ENCODE measurements at places on chromosomes 12 and 14.

- no peak for DNase-seq
Observed at GRCh38 chr12:10027311-10027710, 3.2 kb upstream of the CLEC9A start.

- no peak for DNase-seq
Observed at GRCh38 chr14:24053548-24054323, 1.9 kb downstream of the CARMIL3 start.

DNA sequence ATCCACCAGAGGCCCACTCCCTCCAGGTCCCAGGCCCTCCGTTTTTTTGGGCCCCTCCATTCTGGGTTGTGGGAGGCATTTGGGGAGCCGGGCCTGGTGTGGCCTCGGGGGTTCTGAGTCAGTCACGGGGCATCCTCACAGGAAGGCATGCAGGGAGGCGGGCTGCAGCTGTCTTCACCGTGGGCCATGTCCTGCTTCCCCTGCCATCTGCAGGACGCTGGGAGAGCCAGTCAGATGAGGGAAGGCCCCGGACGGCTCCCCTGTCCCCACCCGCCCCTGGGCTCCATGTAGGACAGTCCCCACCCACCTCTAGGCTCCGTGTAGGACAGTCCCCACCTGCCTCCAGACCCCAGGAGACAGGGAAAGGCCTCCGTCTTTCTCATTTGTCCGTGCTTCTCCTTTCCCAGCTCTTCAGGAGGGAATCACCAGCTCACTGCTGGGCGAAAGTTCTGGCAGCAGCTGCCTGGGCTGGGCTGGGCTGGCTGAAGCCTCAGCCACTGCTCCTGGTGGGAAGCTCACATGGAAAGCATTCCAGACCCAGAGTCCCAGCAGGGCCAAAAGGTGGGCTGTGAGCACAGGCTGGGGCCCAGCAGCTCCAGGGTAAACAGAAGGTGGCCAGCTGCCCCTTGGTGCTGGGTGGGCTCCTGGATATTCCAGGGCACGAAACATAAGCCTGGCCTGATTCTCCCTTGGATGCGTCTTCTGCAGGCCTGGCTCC lies 217.8 kb downstream of the KIF26A start:
- DNase-seq: no peak

- DNase-seq: no peak
Observed at GRCh38 chr12:76138656-76139055, 54.2 kb upstream of the NAP1L1 start.

Measured in stimulated activated CD8-positive, alpha-beta memory T cell treated with anti-CD3 and anti-CD28 coated beads, Interleukin-4, amount 100 ng/mL, for 4 hours (primary cell).